Glutamatergic neuron (in vitro differentiated cells): ENCODE measurements at places on chromosomes 11 and 22. TPM values are rescaled to one million over a fixed set of nuclear protein-coding genes. Genes with fewer than 3 reads are reported as not detected.

GRCh38 chr11:66322732-66323427 is 6.0 kb upstream of the CD248 start:
- no peak for DNase-seq
- no peak overlapping the region for H3K27ac ChIP-seq
- H3K4me3 ChIP-seq = no peak overlapping the region
- H3K36me3 ChIP-seq = no peaks in the 10 kb centered on the region
- H3K27me3 ChIP-seq = peaks cover 30% of the 10 kb centered on the region

- H3K36me3 ChIP-seq = no peaks in the 10 kb centered on the region
- no peak for DNase-seq
- H3K4me3 ChIP-seq = no peak overlapping the region
- H3K4me1 ChIP-seq = peaks cover 19% of the 10 kb centered on the region
Measured at GRCh38 chr11:46009647-46010046, 87.2 kb downstream of the LARGE2 start.

DNA sequence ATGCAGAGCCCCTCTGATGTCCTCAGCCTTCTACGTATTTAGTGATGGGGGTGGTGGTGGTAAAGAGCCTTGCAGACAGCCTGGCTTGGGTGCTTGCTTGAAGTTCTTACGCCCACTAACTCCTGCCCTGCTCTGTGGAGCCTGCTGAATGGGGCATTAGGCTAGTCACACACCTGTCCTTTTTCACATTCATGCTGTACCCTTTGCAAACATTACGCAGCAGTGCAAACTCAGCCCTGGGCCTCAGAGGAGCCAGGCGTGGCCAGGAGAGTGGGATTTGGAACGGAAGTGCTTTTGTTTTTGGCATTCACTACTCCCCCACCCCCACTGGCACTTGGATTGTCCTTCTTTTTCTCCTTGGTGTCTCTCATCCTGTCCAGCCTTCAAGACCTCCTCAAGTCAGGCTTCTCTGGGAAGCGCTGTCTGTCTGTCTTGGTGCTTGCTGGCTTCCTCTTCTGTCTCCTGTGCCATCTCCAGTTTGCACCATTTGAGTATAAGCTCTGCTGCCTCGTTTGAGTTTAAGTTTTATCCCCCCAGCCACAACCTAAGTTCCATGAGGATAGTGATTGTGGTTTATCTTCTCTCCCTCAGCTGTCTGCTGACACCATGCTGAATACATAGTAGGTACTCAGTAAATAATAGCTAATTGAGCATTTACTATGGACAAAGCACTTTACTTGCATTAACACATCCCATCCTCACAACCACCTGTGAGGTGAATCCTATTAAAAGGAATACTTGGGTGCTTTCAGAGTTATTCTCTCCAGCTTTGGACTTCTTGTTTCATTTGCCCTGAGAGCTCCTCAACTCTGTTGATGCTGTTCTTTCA is 26.7 kb downstream of the ZBTB16 start:
- peaks cover 7% of the 10 kb centered on the region for H3K27me3 ChIP-seq
- no peak overlapping the region for H3K27ac ChIP-seq
- H3K36me3 ChIP-seq = no peaks in the 10 kb centered on the region
- no peak overlapping the region for H3K4me3 ChIP-seq
- no peak for DNase-seq

- H3K36me3 ChIP-seq = no peaks in the 10 kb centered on the region
- no peak overlapping the region for H3K27ac ChIP-seq
- H3K4me3 ChIP-seq = no peak overlapping the region
- H3K27me3 ChIP-seq = no peaks in the 10 kb centered on the region
Measured at GRCh38 chr11:33214187-33214586, 43.0 kb upstream of the HIPK3 start.

DNA sequence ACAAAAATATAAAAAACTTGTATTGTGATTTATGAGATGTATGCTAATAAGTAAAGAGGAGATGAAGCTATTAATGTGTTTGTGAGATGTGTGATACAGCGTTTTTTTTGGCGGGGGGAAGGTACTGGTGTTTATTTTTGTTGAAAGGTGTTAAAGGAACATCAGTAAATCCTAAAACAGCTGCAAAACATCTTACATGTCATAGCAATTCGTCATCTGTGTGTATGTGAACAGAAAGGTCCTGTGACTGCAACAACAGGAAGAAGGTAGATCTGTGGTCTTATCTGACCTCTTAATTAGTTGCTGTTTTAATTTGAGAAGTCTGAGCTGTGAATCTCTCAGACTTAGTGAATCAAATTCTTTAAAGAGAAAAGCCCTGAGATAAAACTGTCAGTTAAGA is 1041.1 kb downstream of the JRKL start:
- H3K36me3 ChIP-seq = no peaks in the 10 kb centered on the region
- H3K27me3 ChIP-seq = no peaks in the 10 kb centered on the region
- no peaks in the 10 kb centered on the region for H3K4me1 ChIP-seq
- no peak for DNase-seq
- no peak overlapping the region for H3K4me3 ChIP-seq

The CCDC116 gene
- 0.71 TPM for total RNA-seq

The SLC35E4 gene
- total RNA-seq = 5.0 TPM
